Stimulated activated CD4-positive, alpha-beta T cell treated with anti-CD3 and anti-CD28 coated beads, Interleukin-12 subunit alpha, Interleukin-12 subunit beta, amount 100 ng/mL, for 24 hours (primary cell): ENCODE measurements at places on chromosomes 1 and 21.

DNA sequence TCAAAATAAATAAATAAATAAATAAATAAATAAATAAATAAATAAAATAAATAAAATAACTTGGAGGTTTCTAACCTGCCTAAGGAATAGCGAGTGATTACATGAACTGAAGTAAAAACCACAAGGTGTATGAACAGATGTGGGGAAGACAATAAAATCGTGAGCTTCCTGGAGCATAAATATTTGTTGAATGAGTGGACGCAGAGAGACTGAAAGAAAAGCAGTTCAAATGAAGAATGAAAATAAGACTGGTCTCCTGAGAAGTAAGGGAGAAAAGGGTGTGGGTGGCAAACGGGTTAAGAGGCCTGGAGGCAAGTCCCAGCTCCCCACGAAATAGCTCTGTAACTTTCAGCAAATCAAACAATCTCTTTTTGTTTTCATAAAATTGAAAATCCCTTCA lies 33.6 kb downstream of the CHML start:
- no peak for DNase-seq

DNA sequence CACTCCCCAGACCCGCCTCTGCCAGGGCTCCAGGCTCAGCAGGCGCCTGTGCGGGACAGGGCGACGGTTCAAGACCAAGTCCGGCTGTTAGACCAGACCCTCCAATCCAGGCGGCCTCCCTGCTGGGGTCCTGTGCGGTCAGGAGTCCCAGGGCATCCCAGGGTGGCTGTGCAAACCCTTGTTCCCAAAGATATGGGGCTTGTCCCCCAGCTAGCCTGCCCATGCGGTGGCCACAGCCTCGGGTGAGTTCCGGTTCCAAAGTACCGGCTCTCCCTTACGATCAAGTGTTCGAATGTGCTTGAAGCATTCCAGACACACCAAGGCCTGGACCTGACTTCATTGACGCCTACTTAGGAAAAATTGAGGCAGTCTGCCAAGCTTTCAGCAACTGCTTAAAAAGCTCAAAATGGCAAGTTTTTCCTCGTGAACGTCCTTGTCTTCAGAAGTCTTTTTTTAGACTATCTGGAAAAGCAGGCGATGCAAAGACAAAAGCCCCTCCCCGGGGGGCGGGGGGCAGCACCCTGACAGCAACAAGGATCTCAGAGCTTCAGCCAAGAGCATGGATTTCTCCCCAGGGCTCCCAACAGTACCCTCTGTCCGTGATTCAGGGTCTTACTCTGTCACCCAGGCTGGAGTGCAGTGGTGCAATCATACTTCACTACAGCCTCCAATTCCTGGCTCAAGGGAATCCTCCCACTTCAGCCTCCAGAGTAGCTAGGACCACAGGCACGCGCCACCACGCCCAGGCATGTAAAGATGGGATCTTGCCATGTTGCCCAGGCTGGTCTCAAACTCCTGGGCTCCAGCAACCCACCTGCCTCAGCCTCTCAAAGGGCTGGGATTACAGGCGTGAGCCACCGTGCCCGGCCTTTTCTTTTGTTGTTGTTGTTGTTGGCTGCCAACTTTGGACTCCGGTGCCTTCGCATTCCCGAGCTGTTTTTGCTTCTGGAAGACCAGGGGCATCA lies 2.3 kb downstream of the FAAP20 start:
- DNase-seq, result no peak

DNA sequence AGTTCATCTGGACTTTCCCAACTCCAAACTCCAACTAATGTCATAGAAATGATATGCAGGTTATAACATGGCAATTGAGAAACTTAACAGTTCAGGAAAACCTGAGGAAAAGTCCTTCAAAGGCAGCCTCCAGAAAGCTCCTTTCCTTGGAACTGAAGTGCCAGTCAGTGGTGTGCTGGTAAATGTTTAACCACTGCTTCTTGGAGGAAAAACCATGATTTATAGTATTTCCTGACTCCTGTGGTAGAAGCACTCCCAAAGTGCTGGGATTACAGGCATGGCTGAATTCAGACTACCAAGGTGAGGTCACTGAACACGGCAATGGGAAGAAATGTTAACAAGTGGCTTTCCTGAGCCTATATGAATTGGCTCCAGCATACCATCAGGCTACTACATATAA lies 26.7 kb upstream of the ZNHIT6 start:
- no peak for DNase-seq

GRCh38 chr1:242523719-242524570 lies 552 bp downstream of the PLD5 start:
- peak; percentile 6 for DNase-seq

DNA sequence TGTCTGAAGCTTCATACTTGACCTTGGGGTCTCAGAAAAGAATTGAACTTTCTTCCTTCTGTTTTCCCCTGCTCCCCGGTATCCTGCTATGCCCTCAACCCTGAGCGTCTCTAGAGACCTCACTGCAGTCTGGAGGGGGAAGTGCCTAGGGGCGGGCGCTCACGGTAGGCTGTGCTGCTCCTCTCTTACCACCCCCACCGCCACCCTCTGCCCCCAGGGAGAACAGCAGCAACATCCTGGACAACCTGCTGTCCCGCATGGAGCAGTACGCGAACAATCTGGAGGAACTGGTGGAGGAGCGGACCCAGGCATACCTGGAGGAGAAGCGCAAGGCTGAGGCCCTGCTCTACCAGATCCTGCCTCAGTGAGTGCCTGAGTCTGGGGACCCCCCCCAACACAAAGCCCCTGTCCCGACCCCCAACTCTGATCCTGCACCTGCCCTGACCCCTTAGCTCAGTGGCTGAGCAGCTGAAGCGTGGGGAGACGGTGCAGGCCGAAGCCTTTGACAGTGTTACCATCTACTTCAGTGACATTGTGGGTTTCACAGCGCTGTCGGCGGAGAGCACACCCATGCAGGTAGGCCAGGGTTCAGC lies 10.3 kb downstream of the NPR1 start:
- no peak for DNase-seq

DNA sequence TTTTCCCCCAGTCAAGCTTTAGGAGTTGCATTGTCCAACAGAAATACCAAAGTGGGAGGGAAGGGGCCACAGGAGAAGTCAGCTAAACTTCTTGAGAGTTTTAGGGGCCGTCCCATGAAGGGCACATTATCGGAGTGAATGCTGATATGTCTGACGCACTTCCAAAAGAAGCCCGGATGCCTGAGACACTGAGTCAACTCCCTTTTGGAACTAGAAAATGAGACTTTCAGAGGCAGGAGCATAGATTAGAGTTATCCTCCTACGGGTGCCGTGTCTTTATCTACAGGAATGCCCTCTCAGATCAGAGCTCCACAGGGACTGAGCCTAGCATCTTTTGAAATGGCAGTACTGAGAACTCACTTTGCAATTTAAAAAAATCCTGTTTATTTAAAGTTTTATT lies 13.1 kb downstream of the ACTN2 start:
- DNase-seq, result no peak
